ENCODE measurements at places on chromosomes 7 and 10.
A peak's percentile ranks its signal among the peaks of the same experiment; 100 is the strongest.

DNA sequence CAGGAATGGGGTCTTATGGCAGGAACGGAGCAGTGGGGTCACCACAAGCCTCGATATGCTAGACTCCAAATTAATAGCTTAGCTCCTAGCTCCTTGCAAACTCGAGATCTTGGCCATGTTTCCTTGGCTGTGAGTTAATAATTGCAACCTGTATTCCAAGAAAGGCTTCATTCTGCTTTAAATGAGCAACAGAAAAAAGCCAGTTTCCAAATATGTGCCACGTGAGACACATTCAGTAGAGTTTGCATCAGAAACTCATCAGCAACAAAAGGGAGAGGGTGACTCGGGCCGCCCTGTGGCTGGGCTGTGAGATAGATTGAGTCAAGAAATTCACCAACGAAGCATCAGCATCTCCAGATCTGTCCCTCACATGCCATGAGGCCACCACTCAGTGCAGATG, 112.0 kb downstream of the NPTX2 start:
- no peaks in the 10 kb centered on the region for H3K4me1 ChIP-seq
- DNase-seq = no peak
- no peak overlapping the region for H3K4me3 ChIP-seq
- peaks cover 60% of the 10 kb centered on the region for H3K27me3 ChIP-seq
- no peaks in the 10 kb centered on the region for H3K36me3 ChIP-seq

DNA sequence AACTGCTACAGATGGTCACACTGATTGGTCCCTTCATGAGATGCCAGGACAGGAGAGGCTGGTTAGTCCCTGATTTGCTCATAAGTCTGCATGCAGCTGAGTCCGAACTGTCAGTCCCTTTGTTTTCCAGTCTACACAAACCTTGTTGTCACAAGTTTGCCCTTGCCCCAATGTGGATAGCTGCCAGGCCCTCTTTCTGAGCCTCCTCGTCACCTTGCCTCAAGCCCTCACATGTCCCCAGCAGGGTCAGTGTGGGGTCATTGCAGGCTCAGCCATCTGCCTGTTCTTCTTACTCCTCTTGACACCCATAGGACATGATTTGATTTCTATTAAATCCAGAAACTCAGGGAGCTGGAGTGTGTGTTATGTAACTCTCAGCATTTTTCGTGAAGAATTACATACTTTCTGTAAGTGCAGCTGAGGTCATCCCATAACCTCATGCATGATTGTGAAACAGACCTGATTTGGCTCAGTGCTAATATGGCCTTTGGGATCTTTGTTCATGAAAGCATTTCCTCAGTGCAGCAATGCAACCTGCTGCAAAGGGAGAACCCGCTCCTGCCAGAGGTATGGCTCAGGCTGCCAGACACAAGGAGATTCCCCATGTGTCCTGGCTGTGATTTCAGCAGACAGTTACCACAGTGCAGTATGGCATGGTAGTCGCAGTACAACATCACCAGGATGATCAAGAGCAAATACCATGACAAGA, 70.0 kb upstream of the ZMIZ2 start:
- H3K4me3 ChIP-seq = no peak overlapping the region
- H3K27me3 ChIP-seq = no peaks in the 10 kb centered on the region
- no peak overlapping the region for H3K27ac ChIP-seq
- H3K4me1 ChIP-seq = peaks cover 16% of the 10 kb centered on the region
- peaks cover 24% of the 10 kb centered on the region for H3K36me3 ChIP-seq

DNA sequence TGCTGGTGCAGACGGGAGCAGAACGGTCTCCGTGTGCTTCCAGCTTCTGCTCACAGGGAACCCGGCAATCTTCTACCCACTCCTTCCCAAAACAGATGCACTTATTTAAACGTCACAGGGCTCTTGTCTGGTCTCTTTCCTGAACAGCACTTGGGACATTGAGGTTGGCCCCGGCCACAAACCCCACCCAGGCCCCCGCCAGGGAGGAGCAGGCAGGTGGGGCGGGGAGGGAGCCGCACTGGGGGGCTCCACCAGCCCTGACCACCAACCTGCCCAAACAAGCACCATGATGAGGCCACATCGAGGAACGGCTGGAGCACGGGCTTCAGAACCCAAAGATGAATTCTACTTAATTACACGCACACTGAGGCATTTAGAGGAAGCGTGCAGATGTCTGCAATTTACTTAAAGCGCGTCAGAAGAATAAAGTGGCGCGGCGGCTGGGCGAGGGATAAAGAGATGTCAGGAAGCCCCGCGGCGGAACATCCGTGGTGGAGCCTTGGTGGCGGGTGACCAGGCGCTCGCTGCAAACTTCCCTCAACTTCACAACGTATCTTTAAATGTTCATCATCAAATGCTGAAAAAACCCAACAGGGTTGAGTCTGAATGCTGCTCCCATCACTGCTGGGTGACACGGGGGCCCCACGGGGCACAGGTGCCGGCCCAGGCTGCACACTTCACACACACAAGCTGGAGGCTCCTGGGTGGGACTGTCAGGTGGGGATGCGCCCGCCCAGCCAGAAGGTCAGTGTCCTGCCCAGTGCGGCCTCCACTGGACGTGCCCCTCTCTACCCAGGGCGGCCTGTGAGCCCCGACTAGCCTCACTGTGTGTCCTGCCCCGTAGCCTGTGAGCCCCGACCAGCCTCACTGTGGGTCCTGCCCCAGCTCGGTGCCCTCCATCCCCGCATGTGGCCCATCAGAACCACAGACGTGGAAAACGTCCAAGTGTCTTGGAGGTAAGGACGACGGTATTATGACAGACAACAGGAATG, 279.2 kb downstream of the MAD1L1 start:
- H3K4me1 ChIP-seq = peaks cover 29% of the 10 kb centered on the region
- no peak for DNase-seq
- H3K27ac ChIP-seq = no peak overlapping the region

GRCh38 chr10:121639416-121639815, 41.2 kb upstream of the FGFR2 start:
- no peaks in the 10 kb centered on the region for H3K4me1 ChIP-seq
- no peaks in the 10 kb centered on the region for H3K36me3 ChIP-seq
- H3K27me3 ChIP-seq = peaks cover 27% of the 10 kb centered on the region
- no peak for DNase-seq
- no peak overlapping the region for H3K4me3 ChIP-seq

DNA sequence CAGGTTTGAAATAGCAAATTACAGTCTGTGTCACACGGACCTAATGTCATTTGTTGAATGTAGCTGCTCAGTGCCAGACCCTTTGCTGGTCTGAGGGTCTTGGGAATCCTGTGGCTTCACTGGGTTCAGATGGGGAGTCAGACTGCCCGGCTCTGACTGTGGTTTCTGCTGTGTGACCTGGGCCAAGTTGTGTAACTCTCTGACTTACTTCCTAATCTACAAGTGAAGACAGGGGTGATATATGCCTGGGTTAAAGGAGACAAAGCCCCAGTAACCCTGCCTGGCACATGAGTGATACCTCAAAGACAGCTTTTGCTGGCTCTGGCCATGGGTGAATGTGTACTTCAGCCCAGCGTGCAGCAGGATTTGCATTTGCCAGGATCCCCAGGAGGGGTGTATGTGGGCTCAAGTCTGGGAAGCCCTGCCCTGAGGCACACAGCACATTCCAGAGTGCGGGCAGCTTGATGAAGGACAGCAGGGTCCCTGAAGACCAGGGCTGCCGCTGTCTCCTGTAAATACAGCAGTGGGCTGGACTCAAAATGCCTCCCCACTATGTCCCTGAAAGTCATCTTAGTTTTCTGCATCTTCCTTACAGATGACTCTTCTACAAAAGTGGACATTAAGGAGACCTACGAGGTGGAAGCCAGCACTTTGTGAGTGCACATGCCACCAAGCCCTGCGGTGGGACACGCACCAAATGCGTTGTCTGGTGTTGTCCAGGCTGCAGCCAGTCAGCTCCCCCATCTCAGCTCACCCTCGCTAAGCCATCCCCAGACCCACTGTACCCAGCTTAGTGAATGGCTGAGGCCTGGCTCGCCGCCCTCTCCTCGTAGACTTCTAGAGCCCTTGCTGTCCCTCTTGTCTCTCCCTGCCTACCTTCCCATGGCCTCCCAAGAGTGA, 16.4 kb downstream of the NACAD start:
- H3K4me3 ChIP-seq = no peak overlapping the region
- peaks cover 46% of the 10 kb centered on the region for H3K36me3 ChIP-seq
- H3K4me1 ChIP-seq = peaks cover 39% of the 10 kb centered on the region
- H3K27ac ChIP-seq = peak overlapping the region; percentile 80
- no peaks in the 10 kb centered on the region for H3K27me3 ChIP-seq

GRCh38 chr7:5580714-5581395, 157.2 kb upstream of the TNRC18 start:
- peaks cover 29% of the 10 kb centered on the region for H3K27me3 ChIP-seq
- no peak overlapping the region for H3K27ac ChIP-seq
- no peak for DNase-seq
- peaks cover 3% of the 10 kb centered on the region for H3K36me3 ChIP-seq

DNA sequence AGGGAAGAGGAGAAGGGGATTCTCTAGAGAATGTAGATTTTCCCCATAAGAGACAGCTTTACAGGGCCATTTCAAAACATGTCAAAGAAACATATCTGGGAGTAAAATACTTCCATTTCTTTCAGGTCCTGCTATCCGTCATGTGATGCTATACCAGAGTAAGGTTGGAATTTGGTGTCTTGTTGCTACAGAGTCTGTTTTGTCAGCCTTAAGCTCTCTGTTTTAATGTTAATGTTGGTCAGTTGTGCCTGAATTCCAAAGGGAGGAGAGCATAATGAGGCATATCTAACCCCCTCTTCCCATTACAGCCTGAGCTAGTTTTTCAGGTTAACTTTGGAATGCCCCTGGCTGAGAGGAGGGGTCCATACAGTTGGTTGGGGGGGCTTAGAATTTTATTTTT, 94.7 kb upstream of the CCDC71L start:
- no peak overlapping the region for H3K27ac ChIP-seq
- no peaks in the 10 kb centered on the region for H3K36me3 ChIP-seq
- no peak for DNase-seq
- no peak overlapping the region for H3K4me3 ChIP-seq
- no peaks in the 10 kb centered on the region for H3K4me1 ChIP-seq

DNA sequence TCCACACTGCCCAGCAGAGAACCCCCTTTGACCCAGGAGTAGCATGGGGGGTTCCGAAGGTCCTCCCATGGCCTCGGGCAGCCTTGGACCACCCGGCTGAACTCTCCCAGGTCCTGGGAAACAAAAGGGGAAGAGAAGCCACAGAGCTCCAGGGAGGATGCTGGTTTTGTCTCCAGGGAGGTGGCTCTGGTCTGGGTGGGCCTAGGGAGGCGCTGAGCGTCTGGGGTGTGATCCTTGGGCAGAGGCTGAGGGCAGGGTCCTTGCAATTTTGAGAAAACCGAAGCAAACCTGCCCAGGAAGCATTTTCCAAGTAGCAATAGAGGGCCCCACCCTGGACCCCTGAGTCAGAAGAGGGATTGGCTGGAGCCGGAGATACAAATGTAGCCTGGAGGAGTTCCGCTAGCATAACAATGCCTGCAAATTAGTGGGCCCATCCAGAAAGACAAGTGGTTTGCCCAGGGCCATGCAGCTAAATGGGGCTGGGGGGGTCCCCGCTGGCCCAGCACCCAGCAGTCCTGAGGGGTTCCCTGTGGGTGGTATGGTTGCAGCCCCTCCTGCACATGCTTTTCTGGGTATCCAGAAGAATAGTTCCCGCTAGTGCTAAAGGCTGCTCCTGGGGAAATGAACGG, 2.0 kb downstream of the UTF1 start:
- H3K27ac ChIP-seq = no peak overlapping the region
- peaks cover 3% of the 10 kb centered on the region for H3K36me3 ChIP-seq
- peaks cover 60% of the 10 kb centered on the region for H3K27me3 ChIP-seq

DNA sequence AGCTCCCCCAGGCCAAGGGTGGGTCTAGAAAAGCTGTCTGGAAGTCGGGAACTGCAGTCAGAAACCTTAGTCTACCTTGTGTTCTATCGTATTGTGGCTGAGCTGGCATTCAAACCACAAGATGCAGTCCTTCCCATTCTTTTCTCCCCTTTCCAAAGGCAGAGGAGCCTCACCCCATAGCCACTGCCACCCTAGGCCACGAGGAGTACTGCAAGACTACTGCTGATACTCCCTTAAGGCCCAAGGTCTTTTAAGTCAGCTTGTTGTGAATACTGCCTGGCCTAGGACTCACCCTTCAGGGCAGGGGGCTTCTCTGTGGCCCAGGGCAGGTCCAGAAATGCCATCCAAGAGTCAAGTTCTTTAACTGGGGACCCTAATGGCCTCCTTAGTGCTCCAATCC, 214.5 kb upstream of the CNTNAP2 start:
- H3K27ac ChIP-seq = no peak overlapping the region
- no peaks in the 10 kb centered on the region for H3K4me1 ChIP-seq
- DNase-seq = no peak
- H3K36me3 ChIP-seq = no peaks in the 10 kb centered on the region

- H3K36me3 ChIP-seq = no peaks in the 10 kb centered on the region
- H3K27me3 ChIP-seq = no peaks in the 10 kb centered on the region
- H3K27ac ChIP-seq = no peak overlapping the region
Measured at GRCh38 chr10:90373911-90374310, 483.9 kb downstream of the HTR7 start.

DNA sequence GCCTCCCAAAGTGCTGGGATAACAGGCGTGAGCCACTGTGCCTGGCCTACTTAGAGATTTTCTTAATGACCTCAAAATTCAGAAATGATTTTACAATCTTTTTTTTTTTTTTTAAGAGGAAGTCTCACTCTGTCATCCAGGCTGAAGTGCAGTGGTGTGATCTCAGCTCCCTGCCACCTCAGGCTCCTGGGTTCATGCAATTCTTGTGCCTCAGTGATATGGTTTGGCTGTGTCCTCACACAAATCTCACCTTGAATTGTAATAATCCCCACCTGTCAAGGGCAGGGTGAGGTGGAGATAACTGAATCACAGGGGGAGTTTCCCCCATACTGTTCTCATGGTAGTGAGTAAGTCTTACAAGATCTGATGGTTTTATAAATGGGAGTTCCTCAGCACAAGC, 159.9 kb downstream of the DNAJC1 start:
- no peaks in the 10 kb centered on the region for H3K4me1 ChIP-seq
- H3K4me3 ChIP-seq = no peak overlapping the region
- H3K36me3 ChIP-seq = peaks cover 5% of the 10 kb centered on the region
- DNase-seq = no peak
- H3K27me3 ChIP-seq = no peaks in the 10 kb centered on the region

- DNase-seq = no peak
- no peak overlapping the region for H3K4me3 ChIP-seq
Measured at GRCh38 chr10:111384556-111384955, 307.7 kb downstream of the ADRA2A start.

- H3K27me3 ChIP-seq = peaks cover 32% of the 10 kb centered on the region
- H3K36me3 ChIP-seq = peaks cover 2% of the 10 kb centered on the region
- no peak overlapping the region for H3K27ac ChIP-seq
- no peaks in the 10 kb centered on the region for H3K4me1 ChIP-seq
Measured at GRCh38 chr10:61448091-61448490, 5.1 kb downstream of the TMEM26 start.

DNA sequence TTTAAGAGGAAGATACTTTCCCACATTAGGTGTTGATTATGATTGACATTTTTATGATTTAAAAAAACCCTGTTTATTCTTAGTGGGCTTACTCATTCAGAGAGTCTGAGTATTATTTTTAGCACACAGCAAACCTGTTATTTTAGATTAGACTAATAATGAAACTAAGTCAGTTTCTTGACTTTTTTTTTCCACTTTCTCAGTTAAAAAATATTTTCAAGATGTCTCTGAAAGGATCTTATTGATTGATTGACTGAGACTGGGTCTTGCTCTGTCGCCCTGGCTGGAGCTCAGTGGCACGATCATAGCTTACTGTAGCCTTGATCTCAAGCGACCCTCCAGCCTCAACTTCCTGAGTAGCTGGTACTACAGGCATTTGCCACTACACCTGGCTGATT, 20.4 kb upstream of the INPP5F start:
- peaks cover 27% of the 10 kb centered on the region for H3K27me3 ChIP-seq
- H3K4me1 ChIP-seq = peaks cover 12% of the 10 kb centered on the region
- peak overlapping the region; percentile 33 for H3K27ac ChIP-seq

- H3K36me3 ChIP-seq = no peaks in the 10 kb centered on the region
- peaks cover 65% of the 10 kb centered on the region for H3K27me3 ChIP-seq
- no peak overlapping the region for H3K27ac ChIP-seq
- no peaks in the 10 kb centered on the region for H3K4me1 ChIP-seq
Measured at GRCh38 chr10:13521026-13521425, 7.8 kb downstream of the BEND7 start.
